ENCODE measurements at places on chromosomes 11 and 22.

DNA sequence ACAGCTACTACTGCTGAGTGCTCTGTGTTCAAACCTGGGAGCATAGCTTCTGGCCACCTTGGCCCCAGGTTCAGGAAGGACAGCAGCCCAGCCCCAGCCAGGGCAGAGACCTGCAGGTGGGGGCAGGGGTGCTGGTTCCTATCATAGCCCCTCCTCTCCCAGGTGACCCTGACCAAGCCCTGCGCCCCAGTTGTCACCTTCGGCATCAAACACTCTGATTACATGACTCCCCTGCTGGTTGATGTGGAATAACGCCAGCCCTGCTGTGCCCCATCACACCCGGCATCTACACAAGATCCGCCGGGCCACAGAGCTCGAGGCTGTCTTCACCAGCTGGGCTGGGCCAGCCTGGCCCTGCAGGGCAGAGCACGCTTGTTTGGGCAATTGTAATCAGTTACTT, 6.9 kb downstream of the SCGB1C1 start:
- no peak for DNase-seq

- no peak for DNase-seq
Measured at GRCh38 chr11:60085909-60086308, 2.6 kb upstream of the MS4A2 start.

GRCh38 chr11:73170140-73170539, 28.0 kb upstream of the FCHSD2 start:
- no peak for DNase-seq

- DNase-seq: no peak
Measured at GRCh38 chr11:45322891-45323600, 36.9 kb upstream of the SYT13 start.

All from globus pallidus (tissue), 1 donor.